ENCODE measurements at places on chromosomes 12 and 14. TPM values are rescaled to one million over a fixed set of nuclear protein-coding genes. Genes with fewer than 3 reads are reported as not detected.

TDG gene
- total RNA-seq, result 49.0 TPM

- no peak for DNase-seq
Measured at GRCh38 chr14:54789781-54790480, 112.7 kb downstream of the GCH1 start.

PTPRB gene
- 1.1 TPM for total RNA-seq

GRCh38 chr12:56634242-56634836 lies 4.2 kb upstream of the BAZ2A start:
- DNase-seq, result peak; percentile 86

- no peak for DNase-seq
Measured at GRCh38 chr12:108875682-108876361, 4.1 kb upstream of the DAO start.

GLIPR1L1 gene
- total RNA-seq, result 1.7 TPM

GPRC5A gene
- 1.0 TPM for total RNA-seq

GRCh38 chr14:106210650-106211049 lies 684.3 kb downstream of the TMEM121 start:
- no peak for DNase-seq

GRCh38 chr14:72892879-72893635 lies 844 bp downstream of the DPF3 start:
- no peak for DNase-seq

SLC41A2 gene
- total RNA-seq, result 3.0 TPM

DNA sequence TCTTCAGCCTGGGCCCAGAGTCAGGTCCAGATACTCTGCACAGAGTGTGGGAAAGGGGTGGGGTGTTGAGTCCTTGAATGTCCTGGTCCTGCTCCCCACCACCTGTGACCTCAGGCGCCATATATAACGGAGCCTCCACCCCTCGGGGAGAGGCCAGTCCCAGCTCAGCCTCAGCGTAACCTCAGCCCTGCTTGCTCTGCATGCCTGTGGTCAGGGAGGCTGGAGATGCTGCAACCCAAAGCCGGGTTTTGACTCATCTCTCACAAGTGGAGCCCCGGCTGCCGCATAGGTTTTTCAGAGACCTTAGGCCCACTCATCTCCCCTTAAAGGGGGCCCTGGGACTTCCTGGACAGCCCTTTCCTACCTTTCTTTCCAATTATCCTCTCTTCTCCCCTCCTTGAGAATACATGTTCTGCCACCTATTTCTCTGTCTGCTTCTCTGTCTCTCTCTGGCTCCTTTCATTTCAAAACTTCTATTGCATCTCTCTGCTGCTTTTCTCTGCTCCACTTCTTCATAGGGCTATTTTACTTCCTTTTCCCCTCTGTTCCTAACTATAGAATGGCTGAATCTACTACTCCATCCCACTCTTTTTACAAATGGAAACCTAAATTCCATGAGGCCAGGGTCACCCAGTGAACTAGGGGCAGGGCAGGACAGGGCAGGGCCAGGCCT lies 1.2 kb downstream of the ITGB7 start:
- no peak for DNase-seq

DNA sequence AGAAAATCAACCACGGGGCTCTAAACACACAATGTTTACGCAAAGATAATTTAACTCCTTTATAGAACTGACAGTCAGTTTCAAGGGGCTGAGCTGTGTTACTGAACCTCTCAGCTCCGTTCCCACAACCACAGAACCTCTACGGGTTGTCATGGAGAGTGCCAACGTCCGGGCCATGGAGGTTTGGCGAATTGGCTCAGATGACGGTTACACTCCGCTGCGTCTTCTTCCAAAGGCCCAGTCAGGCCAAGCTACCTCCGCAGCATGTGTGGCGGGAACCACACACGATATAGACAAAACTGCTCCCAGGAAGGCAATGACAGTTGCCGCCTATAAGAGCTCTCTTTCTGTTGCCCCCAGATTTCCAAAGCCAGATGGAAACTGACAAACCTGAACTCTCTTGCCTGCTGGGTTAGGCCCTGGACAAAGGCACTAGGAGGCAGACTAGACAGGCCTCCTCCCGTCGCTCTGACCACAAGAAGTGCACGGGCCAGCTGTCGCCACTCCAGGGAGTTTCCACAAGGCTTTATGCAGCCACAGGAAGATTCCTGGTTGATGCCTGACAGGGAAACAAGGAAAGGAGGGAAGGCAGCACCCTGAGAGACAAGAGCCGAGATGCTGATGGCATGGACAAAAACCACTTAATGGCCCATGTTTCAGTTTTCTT lies 30.3 kb downstream of the CCDC88C start:
- no peak for DNase-seq

FAR2 gene
- 25.3 TPM for total RNA-seq

DNA sequence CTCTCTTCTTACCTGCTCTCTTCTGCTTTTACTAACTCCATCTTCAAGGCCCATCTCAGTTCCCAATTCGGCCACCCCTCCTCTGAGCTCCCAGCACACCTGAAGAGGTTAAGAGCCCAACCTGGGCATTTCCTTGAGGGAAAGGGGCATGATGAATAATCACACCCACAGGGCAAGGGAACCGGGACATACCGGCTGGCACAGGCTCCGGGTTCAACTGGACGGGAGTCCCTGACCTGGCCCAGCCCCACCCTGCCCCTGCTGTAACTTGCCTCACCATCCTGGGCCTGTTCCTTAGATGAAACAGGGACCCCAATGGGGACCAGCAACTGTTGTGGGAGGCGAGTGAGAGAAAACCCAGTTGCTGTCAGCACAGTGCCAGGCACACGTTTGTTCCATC lies 8.5 kb downstream of the CCDC85C start:
- DNase-seq, result no peak

DNA sequence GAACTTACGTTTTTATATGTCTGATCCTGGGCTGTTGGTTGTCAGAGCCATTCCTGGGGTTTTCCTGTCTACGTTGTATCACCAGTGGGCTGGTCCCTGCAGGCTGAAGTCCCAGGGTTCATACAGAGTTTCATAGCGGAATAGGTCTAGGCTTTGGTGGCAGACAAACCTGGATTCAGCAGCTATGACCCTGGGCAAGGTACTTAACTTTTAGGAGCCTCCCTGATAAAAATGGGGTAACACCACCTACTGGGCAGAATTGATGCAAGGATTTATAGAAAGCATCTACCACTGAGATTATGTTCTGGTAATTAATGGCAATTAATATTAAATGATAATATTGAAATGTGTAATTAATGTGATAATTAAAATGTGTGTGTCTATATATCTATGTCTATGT lies 141.2 kb downstream of the SYNE2 start:
- no peak for DNase-seq

DNA sequence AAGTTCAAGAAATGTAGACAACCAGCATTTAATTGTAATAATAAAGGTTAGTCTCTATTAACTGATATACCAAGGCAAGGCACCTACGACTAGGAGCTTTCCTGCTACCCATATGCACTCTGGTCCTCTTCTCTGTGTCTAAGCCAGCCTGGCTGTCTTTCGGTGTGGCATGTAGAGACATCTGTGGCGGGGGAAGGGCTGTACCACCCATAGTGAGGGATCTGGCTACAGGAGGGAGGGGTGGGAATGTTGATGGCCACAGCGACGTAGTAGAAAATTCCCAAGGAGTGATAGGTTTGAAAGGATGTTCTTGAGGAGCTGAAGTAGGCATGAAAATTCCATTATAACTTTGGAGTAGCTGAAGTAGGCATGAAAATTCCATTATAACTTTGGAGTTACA lies 344.2 kb downstream of the ATP23 start:
- peak; percentile 54 for DNase-seq

DNA sequence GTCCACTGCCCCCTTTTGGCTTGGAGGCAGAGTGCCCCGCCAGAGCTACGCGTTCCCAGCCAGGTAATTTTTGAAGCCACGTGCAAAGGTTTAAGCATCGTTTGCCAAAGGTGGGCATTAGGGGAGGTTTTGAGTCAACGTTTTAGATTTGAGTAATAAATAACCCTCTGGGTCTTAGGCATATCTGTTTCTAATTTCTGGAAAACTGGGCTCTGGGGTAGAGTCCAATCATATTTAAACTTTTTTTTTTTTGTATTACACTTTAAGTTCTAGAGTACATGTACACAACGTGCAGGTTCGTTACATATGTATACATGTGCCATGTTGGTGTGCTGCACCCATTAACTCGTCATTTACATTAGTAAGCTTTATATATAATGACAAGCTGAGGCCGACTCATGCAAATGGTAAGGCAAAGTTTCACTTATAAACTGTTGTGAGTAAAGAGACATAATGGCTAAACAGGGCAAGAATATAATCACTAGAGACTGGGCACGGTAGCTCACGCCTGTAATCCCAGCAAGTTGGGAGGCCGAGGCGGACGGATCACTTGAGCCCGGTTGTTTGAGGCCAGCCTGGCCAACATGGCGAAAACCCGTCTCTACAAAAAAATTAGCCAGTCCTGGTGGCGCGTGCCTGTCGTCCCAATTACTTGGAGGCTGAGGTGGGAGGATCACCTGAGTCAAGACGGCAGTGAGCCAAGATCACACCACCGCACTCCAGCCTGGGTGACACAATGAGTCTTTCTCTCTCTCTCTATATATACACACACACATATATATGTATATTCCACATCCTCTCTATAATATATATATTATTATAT lies 491 bp upstream of the NR2C1 start:
- DNase-seq, result no peak

DNA sequence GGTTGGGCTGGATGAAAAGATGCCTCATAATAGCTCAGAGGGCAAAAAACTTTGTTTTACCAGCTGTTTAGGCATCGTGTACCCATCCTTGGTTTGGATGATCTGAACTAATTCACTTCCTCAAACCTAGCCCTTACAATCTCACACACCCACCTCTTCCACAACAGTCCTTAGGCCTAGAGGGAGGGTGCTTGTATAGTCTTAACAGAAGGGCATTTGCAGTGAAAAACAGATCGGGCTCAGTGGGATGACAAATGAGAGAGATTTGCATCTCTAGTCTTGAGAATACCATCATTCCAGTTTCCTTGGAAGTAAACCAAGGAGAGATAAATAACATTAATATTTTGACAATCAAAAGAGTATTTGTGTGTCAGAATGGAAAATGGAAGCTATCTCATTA lies 11.0 kb downstream of the SLCO1A2 start:
- no peak for DNase-seq

- no peak for DNase-seq
Measured at GRCh38 chr12:122073815-122074214, 4.7 kb upstream of the MLXIP start.

DNA sequence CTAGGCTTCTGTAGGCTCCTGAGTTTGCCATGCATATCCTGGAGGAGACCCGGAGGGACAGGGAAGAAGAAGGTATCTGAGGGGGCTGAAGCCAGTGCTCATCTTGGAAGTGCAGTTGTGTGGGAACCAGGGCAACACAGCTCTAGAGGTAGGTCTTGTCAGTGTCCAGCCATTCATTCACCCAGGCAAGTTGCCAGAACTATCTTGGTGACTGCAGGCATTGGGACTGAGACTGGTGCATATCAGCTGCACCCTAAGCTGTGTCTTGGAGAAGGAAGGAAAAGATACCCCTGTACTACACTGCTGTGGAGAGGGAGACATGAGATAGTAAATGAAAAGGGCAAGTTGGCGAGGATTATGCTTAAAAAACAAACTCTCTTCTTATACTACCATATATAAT lies 4.9 kb upstream of the WIF1 start:
- DNase-seq, result no peak

DNA sequence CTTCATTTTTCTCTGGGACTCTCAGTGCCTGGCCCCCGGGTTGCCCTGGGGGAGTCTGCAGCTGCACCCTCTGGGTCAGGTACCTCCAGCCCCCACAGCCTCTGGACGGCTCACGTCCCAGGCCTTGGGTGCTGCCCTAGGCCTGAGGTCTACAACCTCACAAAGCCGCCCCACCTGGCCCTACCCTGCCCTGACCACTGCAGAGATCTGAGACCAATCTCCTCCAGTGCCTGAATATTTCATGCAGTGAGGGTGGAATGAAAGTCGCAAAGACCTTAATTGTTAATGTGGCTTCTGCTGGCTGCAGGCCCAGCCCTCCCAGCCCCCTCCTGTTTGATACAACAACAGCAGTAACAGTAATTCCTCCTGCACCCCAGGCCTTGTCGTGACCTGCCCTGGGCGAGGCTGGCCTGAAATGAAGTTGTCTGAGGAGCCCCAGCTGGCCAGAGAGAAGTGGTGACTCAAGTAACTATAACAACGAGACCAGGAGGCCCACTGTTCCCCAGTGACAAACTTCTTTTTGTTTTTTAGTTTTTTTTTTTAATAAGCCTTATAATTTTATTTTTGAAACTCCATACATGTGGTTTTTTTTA lies 8.8 kb upstream of the CCDC85C start:
- no peak for DNase-seq

DNA sequence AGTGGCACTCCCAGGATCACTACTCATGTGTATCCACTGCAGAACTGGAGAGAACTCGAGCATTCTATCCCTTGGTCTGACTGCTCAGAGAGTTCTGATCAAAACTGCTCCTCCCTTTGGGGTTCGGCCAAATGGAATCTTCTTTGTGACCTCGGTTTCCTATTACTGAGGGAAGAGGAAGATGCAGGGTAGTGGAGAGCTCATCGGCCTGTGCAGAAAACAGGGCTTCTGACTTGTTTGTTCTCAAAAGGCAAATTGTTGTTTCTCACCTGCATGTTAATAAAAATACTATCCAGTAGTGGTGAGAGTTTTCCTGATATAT lies 17.1 kb upstream of the AKAP6 start:
- DNase-seq, result no peak

KSR2 gene
- total RNA-seq, result 2.1 TPM

- no peak for DNase-seq
Measured at GRCh38 chr12:62694116-62694515, 227.5 kb downstream of the MON2 start.

IL23A gene
- total RNA-seq, result 2.3 TPM

- no peak for DNase-seq
Measured at GRCh38 chr12:28172434-28173030, 17.7 kb upstream of the CCDC91 start.

DNA sequence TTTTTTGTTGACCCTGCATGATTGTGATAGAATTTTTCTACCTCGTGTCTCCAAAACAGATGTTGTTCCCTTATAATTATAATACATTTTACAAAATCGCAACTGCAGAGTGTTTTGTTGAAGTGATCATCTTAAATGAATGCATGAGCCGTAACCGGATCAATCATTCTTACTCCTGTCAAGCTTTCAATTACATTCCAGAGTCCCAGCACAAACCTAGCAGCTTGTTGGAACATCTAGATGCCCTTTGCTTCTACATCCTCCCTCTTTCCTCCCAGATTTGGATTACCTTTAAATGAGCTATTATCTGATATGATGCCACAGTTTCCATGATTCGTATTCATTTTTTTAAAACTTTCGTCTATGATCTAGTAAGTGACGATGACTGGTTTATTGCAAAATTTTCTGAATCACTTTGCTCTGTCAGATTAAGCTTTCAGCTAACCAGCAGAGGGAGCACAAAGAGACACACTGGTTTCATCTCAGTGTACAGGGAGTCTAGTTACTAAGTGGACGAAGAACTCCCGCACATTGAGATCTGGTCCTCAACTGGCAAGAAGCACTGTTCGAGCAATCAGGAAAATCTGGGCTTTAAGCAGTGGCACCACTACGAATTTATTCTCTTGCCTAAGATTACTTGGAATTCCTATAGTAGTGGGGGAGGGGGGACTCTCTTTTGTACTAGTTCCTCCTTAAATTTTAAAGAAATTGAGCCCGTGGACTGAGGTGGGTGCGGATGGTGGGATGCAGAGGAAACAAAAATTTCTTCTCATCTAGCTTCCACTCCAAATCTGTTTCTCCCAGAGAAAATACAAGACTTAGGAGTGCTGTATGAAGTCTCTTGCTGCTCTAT lies 40.9 kb downstream of the TSHR start:
- DNase-seq, result no peak

LIN52 gene
- total RNA-seq, result 11.3 TPM

Data from H1 (cell line).